RWPE1 (cell line): ENCODE measurements at places on chromosomes 6 and 20.
A peak's percentile ranks its signal among the peaks of the same experiment; 100 is the strongest.

DNA sequence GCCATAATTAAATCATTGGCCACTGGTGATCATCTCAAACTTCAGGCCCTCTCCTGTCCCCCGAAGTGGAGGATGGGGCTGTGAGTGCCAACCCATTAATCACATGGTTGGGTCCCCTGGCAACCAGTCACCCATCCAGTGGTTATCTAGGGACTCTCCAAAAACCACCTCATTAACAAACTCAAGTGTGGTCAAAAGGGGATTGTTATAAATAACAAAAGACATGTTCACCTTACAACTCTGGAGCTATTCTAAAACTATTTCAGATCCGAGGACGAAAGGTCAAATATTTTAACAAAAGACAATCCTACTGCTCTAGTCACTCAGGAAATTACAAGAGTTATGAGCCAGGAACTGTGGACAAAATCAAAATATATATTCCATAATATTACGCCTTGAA, 95.5 kb upstream of the PRND start:
- DNase-seq, result no peak

DNA sequence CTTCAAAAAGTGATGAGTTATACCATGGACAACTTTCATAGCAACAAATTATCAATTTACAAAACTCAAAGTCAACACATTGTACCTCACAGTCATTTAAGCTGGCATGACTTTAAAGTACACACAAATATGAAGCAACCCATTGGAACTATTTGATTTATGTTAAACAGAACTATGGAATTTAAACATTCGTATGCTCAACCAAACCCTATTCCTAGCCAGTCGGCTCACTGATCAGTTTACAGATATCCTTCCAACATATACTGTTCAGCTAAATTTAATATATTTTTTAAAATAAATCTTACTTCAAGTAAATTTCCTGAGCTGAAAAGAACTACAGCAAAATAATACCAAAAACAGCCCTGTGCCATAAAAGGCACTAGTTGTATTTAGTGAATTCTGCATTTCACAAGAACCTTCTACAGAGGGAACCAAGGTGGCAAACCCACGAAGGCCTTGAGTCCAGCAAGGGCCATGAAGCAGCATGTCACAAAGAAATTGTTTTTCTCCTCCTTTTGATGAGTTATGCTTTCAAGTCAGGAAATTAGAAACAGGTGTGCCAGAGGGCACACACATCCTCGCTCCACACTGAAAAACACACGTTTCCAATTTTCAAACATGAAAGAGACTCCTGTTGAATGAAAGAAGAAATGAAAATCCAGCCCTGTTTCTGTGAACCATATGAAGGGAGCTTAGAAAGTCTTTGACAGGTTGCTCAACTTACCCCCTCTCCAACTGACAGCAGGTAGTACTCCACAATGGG, 122.8 kb downstream of the TASP1 start:
- no peak for DNase-seq

GRCh38 chr6:65091561-65091960, 615.5 kb downstream of the EYS start:
- DNase-seq, result no peak

DNA sequence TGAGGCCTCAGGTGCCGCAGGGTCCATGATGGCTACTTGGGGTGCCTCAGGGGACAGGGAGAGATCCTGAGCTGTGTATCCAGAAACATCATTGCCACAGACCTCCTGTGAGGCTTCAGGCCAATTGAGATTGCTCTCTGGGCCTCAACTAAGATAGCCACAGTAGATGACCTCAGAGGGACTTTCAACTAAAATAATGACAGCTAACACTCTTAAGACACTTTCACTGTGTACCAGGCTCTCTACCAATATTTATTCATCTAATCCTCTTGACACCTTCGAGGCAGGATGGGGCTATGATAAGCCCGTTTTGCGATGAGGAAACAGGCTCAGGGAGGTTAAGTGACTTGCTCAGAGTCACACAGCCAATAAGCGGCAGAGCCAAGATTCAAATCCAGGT, 10.7 kb downstream of the RIMS4 start:
- DNase-seq, result no peak

- no peak for DNase-seq
Observed at GRCh38 chr6:126204598-126204997, 135.3 kb upstream of the CENPW start.

- DNase-seq, result no peak
Observed at GRCh38 chr6:131784561-131784960, 23.3 kb upstream of the ENPP1 start.

DNA sequence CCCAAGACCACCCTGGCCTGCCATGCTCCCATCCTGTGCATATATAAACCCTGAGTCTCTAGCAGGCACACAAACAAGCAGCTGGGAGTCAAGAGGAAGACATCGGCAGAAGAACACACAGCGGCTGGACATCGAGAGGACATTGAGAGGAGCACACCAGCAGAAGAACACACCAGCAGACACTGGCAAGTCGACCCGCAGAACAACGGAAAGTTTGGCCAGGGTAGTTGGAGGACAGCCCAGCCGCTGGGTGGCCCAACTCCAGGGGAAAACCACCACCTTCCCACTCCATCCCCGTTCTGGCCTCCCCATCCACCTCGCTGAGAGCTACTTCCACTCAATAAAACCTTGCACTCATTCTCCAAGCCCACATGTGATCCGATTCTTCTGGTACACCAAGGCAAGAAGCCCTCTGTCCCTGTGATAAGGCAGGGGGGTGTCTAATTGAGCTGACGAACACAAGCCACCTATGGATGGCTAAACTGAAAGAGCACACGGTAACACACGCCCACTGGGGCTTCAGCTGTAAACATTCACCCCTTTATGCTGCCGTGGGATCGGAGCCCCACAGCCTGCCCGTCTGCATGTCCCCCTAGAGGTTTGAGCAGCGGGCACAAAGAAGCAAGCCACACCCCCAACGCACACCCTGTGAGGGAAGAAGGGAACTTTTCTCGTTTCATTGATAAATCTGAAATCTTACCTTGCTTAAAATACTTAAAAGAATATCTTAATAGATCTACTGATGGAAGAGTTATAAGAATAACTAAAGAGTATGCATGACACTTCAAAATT, 13.8 kb downstream of the TMX4 start:
- DNase-seq, result no peak

GRCh38 chr20:11230999-11231398, 557.2 kb upstream of the JAG1 start:
- DNase-seq, result no peak

DNA sequence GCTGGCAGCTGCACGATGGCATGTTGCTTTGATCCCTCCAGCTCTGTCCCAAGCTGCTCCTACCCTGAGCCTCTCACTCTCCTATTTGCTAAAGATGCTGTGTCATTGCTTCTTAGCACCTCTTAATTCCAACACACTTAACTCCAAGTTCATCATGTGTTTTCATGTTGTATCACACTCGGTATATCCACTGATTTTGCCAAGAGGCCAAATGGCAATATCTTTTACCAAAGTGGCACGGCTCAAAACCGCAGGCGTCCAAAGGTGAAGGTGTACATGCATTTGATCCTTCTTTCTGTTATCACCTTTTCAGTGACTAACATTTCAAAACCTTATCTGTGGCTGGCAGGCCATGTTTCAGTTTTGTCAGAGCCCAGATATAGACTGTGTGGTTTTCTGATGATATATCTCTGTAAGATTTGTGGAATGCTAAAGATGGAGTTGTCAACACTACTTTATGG, 217.0 kb downstream of the TBX18 start:
- DNase-seq, result no peak

DNA sequence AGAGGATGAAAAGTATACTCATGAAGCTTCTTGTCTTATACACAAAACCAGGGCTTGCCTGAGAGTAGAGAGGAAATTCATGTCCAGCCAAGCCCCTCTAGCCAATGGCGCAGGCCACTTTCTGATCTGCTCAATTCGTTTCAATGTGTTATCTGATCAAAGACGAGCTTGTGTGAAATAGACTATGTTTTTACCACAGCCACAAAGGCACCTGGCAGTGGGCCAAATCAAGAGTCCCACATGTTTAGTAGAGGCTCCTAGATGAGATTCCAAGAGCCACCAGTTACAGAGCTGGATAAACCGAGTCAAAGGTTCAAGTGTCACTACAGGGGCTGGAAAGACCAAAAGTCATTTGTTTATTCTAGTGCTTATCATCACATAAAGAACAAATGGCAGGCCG, 34.9 kb downstream of the GPLD1 start:
- DNase-seq, result no peak

DNA sequence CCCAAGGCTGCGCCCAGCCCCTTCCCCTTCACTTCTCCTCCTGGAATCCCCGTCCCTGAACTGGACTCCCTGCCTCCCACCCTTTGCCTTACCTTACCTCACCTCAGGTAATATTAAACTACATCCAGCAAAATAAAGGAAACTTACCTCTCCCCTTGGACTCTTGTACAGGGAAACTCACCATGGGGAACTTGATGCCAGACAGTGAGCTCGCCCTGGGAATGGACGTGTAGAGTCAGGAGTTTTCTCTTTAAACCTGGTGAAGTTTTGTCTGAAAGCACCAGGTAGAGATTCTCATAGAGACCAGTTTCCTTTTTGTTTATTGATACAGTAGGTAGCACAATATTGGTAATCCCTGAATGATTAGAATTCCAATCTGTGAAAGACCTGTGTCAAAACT, 544 bp upstream of the HLA-C start:
- peak; percentile 2 for DNase-seq

DNA sequence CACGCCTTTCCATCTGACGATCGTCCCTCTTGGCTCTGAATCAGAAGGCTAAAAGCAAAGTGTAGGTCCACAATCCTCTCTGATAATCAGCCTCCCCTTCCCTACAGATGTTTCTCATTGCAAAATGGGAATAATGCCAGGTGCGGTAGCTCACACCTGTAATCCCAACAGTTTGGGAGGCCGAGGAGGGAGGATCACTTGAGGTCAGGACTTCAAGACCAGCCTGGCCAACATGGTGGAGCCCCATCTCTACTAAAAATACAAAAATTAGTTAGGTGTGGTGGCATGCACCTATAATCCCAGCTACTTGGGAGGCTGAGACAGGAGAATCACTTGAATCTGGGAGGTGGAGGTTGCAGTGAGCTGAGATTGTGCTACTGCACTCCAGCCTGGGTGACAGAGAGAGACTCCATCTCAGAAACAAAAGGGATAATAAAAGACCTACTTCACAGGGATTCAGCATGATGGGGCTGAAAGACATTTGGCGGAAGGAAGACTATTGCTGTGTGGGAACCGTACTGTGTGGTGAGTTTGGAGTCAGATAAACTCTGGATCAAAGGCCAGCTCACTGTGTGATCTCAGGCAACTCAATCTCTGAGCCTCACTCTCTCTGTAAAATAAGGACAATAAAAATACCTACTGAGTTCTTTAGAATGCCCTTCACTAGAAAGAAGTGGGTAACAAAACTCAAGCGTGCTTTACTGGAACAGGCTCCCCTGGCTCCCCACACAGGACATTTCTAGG, 15.9 kb upstream of the SLC9A8 start:
- no peak for DNase-seq

GRCh38 chr6:14682812-14683211, 563.1 kb upstream of the JARID2 start:
- DNase-seq, result peak; percentile 51

DNA sequence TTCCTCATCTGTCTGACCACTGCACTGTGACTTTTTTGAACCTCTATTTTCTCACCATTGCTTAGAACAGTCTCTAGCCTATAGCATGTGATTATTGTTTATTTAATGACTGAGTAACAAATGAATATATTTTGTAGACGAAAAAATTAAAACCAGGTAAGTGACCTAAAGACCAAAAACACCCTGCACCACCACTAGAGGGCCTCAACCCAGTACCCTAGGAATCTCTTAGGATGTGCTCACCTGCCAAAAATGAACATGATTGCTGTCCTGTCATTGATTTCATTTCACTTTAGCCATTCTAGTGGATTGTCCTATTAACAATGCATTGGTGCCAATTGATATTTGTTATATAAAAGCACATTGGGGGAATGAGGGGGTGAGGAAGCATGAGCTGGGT, 199.1 kb downstream of the COL9A1 start:
- DNase-seq, result peak; percentile 12

DNA sequence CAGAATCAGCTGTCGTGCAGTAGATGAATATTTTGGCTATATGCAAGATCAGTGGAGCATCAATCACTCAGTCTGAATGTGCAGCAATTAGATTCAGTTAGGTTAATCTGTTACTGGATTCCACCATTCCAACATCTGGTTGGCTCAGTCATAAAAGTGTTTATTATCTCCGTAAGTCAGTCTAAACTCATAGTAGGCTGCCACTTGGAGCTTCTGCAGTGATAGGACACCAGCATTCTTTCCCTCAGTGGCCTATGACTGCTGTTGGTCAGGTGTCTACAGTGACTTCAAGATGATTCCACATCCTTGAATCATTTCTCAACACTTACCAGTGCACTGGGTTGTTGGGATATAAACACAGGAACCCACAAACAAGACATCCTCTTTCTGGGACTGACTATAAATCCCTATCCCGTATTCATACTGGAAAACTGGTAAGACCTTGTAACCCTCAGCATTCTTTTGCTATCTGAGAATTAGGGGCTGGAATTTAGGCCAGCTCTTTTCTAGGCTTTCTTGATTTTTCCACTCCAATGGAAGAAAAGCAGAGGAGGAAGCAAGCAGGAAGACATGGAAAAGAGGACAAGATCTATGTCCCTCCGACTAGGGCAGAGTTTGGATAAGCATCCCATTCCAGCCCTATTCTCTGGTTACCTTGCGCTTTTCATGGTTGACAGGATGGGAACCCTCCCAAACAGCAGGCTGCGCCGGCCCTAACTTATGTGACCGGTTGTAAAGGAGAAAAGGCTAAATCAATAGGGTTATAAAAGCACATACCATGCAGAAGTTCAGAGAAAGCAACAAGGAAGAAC, 919.6 kb downstream of the KIF16B start:
- DNase-seq, result no peak

GRCh38 chr6:37459981-37460800, 27.2 kb downstream of the CMTR1 start:
- DNase-seq, result no peak

- DNase-seq, result no peak
Observed at GRCh38 chr6:165732696-165733488, 69.9 kb upstream of the PDE10A start.

GRCh38 chr20:44600758-44601201, 18.4 kb downstream of the PKIG start:
- no peak for DNase-seq

DNA sequence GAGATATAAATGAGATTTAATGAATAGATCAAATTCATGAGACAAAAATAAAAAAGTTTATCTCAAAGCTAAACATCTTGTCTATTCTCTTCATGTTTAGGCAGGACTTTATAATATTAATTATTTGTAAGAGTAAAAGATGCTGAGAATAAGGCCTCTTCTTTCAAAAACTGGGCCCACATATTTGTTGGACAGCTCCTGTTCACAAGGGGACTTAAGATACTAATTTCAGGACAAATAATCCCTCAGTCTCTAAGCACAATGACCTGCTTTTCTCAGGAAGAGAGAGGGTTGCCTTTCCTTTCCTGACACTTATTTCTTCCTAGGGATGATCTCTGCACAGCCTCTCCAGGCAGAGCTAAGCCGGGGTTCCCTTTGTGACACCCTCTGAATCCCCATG, 43.3 kb downstream of the NOX3 start:
- DNase-seq, result no peak

GRCh38 chr6:148328876-148329555, 13.6 kb upstream of the SASH1 start:
- no peak for DNase-seq

- peak; percentile 25 for DNase-seq
Observed at GRCh38 chr20:32820698-32821377, 1.1 kb downstream of the MAPRE1 start.

- DNase-seq, result no peak
Observed at GRCh38 chr6:16270178-16270794, 31.9 kb downstream of the GMPR start.

GRCh38 chr6:29757282-29757681, 34.0 kb downstream of the HLA-F start:
- no peak for DNase-seq

- no peak for DNase-seq
Observed at GRCh38 chr6:138716971-138717665, 56.5 kb upstream of the CCDC28A start.
